ENCODE measurements at places on chromosomes 6 and 20.

GRCh38 chr6:106421496-106421895 lies 61.0 kb downstream of the CRYBG1 start:
- no peak for DNase-seq

DNA sequence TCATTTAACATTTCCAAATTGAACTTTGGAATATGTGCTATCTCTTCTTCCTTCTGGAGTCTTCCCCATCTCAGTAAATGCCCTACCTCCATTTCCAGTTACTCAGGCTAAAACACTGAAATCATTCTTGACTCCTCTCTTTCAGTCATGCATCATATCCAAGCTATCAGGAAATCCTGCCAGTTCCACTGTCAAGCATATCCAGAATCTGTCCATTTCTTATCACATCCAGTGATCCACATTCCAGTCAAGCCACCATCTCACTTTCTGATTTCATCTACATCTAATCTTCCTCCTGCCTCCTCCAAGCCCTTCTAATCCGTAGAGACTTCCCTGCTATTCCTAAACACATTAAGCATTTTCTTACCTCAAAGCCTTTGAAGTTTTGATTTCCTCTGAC lies 15.3 kb upstream of the TBC1D32 start:
- DNase-seq = no peak

DNA sequence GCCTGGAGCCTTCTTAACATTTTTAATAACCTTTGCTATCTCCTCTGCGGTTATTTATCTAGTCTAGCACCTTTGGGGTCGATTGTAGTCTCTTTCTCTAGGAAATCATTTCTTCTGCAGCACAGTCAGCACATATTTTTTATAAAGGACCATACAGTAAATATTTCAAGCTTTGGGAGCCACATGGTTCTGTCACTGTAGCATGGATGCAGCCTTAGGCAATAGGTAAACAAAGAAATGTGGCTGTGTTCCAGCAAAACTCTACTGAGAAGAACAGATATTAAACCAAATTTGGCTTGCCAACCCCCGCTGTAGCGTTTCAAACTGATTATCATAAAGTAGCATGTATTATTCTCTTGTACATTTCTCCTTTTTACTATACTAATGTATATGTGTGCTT lies 95.7 kb downstream of the SLC23A2 start:
- DNase-seq = no peak

DNA sequence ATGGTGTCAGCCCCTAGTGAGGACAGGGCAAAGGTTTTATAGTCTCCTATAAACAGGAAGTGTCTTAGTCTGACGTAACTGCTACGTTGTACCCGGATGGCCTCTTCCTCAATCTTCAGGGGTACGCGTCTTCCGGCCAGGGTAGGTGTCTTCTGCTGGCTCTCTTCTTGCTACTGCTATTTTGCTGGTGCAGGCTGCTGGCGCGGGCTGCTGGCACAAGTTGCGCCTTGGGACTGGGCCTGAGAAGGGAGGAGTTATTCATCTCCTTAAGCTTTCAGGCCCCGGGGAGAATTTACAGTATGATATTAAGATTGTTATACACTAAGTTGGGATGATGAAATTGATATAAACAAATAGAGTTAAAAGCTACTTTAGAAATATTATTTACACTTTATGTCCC lies 74.4 kb downstream of the HDGFL1 start:
- DNase-seq = no peak

DNA sequence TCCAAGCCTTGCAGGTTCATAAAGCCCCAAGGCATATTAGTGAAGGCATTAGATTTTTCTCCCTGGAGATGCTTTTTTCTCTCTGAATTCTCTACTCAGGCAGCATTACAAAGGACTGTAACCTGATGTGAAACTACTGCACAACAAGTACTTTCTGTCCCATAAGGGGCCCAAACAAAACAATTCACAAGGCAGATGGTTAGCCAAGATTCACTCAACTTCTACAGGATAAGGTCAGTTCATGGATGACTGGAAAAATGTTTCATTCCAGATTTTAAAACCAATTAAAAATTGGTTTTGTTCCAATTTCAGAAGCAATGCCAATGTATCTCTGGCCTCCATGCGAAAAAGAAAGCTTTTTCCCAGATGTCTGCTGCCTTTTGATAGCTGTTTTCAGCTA lies 181.8 kb downstream of the KHDC1L start:
- DNase-seq = no peak

DNA sequence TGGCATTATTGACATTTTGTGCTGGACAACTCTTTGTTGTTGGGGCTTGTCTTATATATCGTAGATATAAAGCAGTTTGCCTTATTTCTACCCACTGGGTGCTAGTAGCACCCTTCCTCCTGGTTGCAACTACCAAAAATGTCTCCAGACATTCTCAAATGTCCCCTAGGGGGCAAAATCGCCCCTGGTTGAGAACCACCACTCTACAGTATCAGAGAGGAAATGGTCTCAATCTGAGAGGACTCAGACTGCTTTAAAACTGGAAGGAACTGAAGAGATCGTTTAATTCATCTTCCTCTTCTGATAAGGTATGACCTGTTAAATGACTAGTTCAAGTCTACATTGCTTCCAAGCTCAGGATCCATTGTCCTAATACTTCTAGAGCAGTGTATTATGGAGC lies 14.9 kb downstream of the SH3BGRL2 start:
- peak; percentile 27 for DNase-seq

DNA sequence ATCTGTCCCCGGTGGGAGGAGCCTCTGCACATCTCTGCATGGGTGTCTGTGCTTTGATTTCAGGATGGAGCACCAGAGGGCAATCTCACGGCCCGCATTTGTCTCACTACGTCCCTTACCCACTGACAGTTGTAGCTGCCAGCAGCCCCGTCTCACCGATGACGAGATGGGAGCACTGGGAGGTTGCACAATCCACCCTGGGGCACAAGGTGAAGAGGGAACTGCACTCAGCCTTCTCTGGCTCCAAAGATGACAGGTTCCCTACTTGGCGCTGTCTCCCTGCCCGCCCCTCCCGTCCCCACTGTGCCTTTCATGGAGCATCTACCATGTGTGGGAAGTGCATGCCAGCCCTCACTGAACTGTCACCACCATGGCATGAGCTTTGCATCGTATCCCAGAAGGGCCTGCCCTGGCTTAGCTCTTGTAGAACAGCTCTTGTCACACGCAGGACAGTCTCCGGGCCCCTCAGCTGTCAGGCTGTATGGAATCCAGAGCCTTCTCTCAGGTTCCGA lies 99.9 kb upstream of the PMEPA1 start:
- no peak for DNase-seq

- no peak for DNase-seq
Measured at GRCh38 chr6:126172131-126172530, 167.8 kb upstream of the CENPW start.

GRCh38 chr6:56959938-56960337 lies 5.0 kb downstream of the BEND6 start:
- no peak for DNase-seq

GRCh38 chr6:44563397-44563796 lies 175.9 kb downstream of the CDC5L start:
- no peak for DNase-seq

GRCh38 chr20:33725607-33726264 lies 5.6 kb upstream of the PXMP4 start:
- no peak for DNase-seq

DNA sequence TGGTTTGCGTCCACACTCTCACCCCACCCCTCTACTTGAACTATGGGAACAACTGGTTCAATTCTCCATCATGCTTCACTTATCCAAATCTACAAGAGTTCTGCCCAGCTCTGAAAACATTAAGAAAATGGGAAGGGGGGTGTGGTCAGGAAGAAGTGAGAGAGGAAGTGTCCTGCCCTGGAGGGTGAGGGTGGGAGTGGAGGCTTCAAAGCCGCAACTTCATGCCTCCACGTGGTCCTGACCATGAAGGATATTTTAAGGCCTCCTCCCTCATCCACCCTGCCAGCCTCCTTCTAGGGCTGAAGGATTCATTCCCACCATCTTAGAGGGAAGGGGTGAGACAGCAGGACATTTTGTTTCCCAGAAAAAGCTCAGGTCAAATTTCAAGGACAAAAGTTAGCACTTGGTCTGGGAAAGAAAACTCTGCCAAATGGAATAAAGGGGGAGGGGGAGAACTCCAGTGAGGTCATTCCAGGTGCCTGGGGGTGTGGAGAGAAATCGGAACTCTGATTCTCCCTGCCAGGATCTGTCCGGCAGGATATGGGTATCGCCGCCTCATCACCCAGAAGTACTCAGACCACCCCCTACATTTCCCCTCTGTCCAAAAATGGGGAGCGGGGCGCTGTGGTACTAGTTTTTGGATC lies 4.9 kb downstream of the RIMS4 start:
- DNase-seq = no peak

DNA sequence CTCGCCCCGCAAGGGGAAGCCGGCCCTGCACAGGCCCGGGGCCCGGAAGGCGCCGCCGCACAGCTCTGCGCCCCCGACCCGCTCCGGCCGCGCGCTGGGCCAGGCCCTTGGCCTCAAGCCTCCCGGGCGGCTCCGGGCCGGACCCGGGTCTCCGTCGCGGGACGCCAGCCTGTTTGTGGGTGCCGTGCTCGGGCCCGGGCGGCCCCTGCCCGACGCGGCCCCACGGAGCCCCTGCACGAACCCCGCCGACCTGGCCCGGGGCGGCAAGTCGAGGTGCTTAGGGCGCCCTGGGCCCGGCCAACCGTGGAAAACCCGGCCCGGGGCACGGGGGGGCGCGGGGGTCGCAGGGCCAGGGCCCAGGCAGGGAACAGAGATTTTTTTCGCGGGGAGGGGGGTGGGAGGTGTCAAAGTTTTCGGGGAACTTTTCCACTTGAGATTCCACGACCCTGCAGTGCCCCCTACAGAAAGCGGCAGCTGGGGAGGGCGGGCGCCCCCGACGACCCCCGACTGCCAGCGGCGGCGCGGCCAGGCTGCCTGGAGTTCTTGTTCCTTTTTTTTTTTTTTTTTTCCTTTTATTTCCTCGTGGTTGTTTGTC lies 805 bp upstream of the STX16 start:
- peak; percentile 56 for DNase-seq

- peak; percentile 69 for DNase-seq
Measured at GRCh38 chr20:25310268-25310920, 62.5 kb downstream of the PYGB start.

DNA sequence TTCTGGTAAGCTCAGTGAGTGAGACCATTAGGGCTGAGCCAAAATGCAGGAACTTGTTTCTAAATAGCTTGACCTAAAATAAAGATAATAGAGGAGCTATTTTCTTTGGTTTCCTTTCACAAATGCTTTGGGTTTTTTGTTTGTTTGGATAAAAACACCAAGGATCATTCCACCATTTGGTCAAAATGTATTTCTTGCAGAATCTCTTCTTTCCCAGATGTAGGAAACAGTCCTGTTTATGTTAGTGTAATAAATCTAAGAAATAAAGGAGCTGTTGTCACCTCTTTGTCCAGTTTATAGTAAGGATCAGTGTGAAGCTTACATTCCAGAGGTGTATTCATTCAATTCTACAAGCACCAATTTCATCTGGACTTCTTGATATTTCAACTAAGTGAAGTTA lies 297.8 kb downstream of the GJA1 start:
- DNase-seq = no peak

- no peak for DNase-seq
Measured at GRCh38 chr6:63097222-63097621, 114.0 kb upstream of the FKBP1C start.

- DNase-seq = no peak
Measured at GRCh38 chr6:83258517-83258916, 65.4 kb downstream of the RWDD2A start.

DNA sequence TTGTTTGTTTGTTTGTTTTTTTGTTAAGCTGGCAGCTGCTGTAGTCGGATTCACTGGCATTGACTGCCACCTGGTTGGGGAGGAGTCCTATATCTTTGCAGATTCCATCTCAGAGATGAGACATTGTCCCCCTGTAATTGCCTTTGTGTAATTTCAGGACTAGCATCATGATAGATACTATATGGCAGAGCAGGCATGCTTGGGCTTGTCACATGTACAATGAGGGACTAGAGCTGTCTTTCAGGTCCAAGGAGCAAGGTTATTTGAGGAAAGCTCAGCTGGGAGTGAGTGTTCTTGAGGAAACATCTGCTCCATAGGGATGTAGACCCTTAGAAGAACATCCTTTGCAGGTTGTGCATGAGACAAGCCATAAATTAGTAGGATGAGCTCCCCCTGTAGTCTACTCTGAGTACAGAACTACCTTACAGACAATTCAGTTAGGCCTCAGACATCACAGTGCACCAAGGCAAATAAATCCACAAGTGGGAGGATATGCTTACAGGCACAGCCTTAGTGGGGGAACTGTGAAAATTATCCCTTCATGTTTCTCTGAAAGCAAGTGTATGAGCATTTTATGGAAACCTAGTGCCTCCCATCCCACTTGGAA lies 62.1 kb downstream of the BMP2 start:
- no peak for DNase-seq

DNA sequence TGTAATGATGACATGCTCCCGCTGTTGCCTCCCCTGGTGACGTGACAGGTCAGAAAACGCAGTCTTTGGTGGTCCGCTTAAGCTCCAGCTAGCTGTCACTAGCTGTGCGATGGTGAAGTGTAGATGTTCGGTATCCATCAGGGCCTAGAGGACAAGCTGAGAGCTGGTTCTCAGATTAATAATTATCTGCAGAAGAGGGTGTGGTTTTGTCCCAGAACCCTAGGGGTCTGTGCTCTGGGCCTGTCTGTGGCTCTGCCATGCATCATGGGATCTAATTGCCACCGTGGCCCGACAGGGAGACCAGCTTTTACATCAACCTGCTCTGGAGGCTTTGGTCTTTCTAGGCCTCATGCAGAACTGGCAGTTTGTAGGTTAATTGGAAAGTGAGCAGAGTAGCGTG lies 34.1 kb downstream of the ERMARD start:
- no peak for DNase-seq

GRCh38 chr20:54355631-54356280 lies 119.6 kb upstream of the DOK5 start:
- no peak for DNase-seq

DNA sequence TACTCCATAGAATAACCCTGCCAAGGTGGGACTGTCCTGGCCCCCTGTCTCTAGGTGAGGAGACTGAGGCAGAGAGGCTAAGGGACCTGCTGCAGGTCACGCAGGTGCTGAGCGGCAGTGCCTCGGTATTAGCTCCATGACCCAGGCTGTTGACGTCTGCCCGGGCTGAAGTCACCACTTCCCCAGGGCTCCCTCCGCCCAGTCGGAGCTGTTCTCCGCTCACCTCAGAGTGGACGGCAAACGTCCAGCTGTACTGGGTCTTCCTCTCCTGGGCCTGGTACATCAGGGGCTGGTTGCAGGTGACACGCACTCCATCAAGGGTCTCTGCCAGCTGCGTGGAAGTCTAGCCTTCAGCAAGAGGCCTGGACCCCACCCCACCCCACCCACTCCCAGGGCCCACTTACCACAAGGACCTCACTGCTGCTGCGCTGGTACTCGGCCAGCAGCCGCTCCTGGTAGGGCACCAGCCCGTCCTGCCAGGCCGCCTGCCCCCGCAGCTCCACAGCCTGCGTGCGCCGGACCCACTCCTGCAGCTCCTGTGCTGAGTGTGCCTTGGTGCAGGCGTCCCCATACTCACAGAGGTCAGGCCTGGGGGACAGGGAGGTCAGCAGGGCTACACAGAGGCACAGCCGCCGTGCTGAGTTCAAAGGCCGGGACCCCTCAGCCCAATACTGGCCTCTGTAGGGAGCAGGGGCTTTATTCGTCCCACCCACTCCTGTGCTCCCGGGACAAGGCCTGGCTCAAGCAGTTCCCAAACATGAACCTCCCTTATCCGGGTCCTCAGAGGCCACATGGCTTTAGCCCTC lies 3.6 kb downstream of the HELZ2 start:
- no peak for DNase-seq

GRCh38 chr20:49384437-49385434 lies 97.7 kb downstream of the KCNB1 start:
- DNase-seq = peak; percentile 80

GRCh38 chr6:113449051-113449450 lies 408.1 kb upstream of the MARCKS start:
- DNase-seq = no peak
